HTR-8/SVneo (cell line): ENCODE measurements at places on chromosomes 11 and 22.

GRCh38 chr22:20574920-20575353 is 67.5 kb downstream of the MED15 start:
- DNase-seq: no peak

DNA sequence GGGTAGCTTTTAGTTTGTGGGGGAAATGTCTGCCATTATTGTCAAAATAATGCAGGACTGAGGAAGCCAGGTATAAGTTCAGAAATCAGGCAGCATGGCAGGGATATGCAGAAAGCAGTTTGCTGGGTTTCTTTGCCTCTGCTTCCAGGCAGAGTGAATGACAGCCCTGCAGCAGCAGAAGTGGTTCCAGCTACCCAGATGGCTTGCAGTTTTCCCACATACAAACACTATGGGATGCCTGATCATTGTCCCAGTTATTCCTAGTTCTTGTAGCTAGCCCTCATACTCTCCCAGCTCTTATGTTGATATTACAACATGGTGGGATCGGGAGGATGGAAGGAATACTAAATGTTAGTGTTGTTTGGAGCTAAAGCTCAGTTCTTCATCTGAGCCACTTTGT is 2.8 kb upstream of the DIXDC1 start:
- no peak for DNase-seq

DNA sequence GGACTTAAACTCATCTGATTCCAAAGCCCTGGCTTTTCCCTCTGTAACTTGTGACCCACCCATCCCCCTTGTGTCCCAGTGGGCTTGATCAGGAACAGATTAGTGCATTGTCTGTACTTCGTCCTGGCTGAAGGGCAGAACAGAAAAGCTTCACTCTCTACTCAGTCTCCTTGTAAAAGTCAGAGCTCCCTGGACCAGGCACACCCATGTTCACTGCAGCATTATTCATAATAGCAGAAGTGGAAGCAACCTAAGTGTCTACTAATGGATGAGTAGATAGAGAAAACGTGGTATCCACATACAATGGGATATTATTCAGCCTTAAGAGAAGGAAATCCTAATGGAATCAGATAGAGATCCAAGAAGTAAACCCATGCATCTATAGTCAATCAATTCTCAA is 20.7 kb downstream of the DRD2 start:
- DNase-seq: no peak

GRCh38 chr11:62171261-62171723 is 18.7 kb upstream of the SCGB1D1 start:
- DNase-seq: peak; percentile 60

DNA sequence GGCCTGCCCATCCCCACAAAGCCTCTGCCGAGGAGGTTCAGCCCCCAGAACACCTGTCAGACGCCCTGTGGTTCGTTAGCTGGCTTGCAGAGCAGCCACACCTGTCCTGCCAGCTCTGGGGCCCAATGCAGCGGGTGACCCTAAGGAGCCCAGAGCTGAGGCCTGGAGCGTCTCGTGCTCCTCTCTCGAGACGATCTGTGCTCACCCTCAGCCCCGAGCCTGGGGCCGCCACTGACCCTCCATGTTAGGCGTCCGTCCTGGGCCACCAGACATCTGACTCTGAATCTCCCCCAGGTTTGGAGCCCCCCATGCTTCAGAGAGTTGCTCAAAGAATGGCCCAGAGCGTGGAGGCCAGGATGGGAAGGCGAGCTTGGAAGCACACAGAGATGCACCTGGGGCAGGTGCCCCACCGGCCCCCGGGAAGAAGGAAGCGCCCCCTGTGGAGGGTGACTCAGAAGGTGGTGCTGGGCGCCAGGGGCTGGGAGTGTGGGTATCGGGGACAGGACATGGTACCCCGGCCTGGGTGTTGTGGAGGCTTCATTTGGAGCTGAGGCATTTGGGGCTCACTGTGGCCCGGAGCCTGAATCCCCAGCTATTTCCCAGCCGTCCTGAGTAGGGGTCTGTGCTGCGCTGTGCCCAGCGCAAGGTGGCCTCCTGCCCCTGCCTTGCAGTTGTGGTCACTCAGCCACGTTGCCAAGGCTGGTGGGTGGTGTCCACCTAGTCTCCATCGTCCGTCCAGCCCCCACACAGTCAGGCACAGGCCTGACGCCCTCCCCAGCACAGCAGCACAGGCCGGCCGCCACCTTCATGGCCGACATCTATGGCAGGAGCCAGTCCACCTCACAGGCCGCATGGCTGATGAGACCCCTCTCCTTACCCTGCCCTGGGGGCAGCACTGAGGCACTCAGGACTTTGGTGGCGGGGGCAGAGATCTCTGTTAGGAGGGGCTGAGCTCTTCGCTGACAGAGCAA is 36.2 kb downstream of the SBF1 start:
- DNase-seq: no peak
